ENCODE measurements at places on chromosomes 5 and 9.

DNA sequence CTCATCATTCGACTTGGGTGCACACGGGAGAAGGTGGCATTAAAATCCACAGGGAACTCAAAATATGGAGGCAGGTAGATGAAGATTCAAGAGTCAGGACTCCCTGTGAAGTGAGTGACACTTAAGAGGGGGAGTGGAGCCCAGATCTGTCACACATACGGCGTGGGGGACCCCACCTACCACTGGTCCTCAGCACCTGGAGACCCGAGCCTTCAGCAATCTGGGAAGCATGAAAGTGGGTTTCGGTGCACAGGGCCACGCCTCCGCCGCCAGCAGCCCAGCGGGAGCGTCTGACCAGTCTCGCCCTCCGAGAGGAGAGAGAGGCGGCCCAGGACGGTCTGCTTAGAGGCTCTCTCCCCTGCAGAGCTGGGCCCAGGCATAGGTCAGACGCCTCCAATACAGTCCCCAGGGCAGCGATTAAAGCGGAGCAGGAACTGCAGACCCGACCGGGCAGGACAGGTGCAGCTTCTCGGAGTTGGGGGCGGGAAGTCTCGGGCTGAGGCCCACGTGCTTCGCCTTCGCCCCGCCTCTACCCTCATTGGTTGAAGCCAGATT is 639 bp upstream of the SLC2A8 start:
- no peak for DNase-seq

DNA sequence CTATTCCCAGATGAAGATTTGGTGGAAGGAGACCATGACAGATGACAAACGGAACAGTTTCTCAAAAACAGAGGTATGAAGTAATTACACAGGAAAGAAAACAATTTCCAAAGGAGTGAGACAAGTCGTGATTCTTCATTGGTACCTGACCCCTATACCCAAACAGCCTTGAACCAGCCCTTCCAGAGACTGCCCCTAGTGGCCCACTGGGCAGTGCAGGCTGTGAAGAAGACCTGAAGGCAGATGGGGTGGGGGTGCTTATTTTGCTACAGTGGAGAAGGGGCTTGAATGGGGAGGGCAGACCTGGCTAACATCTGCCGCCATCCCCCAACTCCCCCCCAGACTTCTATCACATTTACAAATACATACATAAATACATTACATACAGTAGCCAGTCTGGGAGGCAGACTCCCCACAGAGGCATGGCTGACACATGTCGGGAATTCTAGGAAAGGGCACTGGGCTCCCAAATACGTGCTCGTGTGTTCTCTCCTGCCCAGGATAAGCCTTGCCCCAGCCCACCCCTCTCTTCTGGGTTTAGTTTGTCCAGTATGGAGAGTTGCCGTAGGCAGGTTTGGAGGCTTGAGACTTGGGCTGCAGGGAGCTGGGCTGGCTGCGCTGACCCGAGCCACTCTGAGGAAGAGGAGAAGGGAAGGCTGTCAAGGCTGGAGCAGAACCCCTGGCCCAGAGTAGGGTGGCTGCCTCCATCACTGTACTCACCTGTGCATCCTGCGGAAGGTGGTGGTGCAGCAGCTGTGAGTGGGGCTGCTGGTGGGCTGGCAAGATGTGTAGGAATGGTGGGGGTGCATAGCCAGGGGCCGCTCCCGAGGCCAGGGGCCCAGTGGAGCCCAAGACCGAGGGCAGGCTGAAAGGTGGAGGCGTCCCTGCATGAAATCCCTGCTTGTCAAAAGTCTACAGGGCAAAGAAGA is 105.3 kb downstream of the UBE2R2 start:
- DNase-seq, result no peak

DNA sequence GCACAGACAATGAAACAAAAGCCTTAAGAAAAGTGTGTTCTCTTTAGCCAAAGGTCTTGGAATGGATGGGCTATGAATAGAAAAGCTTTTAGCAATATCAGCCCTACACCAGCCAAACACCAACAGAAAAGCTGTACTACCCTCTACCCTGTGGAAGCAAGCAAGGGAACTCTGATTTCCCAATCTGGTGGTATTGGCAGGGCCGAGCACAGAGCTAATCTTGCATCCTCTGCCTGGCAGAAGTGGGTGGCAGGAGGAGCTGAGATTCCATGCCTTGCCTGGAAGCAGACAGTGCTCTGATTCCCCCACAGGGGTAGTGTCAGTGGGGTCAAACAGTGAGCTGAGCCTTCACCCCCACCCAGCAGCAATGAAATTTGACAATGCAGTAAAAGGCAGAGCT is 29.6 kb upstream of the ZNF782 start:
- no peak for DNase-seq

DNA sequence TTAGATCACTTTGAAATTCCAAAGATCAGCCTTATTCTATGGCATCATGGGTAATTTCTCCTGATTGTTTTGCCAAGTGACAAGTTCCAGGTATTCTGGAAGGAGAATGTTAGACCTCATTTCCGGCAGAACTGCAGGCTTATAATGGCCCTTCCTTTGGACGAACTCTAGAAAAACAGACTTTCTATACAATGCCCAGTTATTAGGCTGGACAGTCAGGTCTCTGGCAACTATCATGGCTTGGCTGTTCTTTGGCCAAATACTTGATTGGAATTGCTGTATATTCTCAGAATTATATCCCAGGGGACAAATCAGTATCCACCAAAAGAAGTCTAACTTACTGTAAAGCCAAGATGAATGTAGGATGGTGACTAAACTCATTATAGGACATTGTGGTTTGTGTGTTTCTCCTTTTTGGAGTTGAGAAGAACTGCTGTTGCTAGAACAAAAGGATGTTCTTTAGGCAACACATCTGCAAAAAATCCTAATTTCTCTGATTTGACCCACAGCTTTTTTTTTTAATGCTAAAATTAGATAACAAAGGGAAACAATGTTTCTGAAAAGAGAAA is 69.0 kb downstream of the ADAMTSL1 start:
- DNase-seq, result no peak

GRCh38 chr5:73921741-73922140 is 295.7 kb downstream of the ARHGEF28 start:
- no peak for DNase-seq

- no peak for DNase-seq
These were observed 15.0 kb upstream of the LVRN start for GRCh38 chr5:115947260-115947659.

- DNase-seq, result no peak
These were observed 344.1 kb downstream of the PLK2 start for GRCh38 chr5:58115811-58116210.

DNA sequence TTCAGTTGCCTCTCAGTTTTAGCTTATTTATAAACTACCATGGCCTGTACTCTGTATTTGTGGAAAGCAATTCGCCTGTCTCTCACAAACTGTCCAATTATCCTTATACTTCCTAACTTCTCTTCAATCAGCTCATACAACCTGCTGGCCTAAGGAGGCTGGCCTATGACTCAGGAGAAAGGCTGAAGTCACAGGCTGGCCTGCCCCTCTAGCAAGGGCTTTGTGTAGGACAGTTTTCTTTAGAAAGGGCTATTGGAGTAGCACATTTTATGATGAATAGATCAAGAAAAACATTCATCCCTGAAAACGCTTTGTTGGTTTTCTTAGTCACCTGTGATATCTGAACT is 988.7 kb upstream of the ARRDC3 start:
- no peak for DNase-seq

GRCh38 chr9:131411719-131412681 is 18.1 kb downstream of the PRRC2B start:
- DNase-seq, result no peak

GRCh38 chr9:12230708-12231107 is 462.5 kb upstream of the TYRP1 start:
- no peak for DNase-seq

DNA sequence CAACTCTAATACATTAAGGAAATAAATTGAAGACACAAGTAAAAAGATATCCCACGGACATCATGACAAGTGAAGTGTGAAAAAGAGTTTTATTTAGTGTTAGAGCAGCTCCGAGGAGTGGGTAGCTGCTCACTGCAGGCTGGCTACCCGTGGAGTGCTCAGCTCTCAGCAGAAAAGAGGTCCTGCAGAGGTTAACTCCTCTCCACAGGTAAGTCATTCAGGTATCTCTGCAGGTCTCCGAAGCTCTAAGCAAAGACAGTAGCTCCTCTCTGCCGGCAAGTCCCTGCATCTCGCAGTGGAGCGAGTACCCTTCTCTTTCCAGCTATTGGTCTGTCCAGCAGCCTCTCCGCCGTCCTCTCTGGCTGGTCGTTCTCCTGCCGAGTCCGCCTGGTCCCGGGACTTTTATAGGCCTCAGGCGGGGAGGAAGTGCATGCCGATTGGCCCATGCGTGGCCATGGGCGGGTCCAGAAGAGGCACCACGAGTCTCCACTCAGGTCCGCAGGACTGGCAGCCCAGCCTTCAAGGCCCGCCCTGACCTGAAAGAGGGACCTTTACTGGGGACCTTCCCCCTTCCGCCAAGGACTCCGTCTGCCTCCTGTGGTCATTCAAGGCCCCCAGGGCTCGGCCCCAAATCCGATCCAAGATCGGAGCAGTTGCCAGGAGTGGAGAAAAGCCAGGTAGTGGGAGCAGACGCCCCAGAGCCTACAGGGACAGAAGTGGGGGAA is 29.9 kb downstream of the BTNL9 start:
- no peak for DNase-seq

GRCh38 chr9:10062629-10063395 is 550.0 kb downstream of the PTPRD start:
- no peak for DNase-seq
